ENCODE measurements at places on chromosomes 2 and 18.

- no peak for DNase-seq
Measured at GRCh38 chr2:207676827-207677354, 34.5 kb upstream of the CCNYL1 start.

DNA sequence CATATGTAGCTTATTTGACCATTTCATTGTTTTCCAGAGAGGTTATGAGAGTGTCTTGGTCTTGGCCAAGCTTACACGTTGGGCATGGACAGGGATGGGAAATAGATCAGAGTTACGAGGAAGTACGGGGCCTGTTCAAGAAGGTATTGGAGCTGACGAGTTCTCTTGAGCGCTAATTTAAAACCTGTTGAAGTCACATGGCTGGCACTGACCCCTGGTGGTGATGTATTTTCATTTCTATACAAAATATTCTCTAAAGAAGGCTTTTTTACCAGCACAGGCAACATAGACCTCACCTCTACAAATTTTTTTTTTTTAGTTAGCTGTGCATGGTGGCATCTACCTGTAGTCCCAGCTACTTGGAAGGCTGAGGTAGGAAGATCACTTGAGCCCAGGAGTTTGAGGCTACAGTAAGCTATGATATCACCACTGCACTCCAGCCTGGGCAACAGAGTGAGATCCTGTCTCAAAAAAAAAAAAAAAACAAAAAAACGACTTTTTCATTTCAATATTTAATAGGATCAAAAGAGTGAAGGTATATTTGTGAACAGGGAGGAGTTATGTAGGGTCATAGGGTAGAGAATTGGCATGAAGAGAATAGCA, 19.6 kb downstream of the UGP2 start:
- no peak for DNase-seq

DNA sequence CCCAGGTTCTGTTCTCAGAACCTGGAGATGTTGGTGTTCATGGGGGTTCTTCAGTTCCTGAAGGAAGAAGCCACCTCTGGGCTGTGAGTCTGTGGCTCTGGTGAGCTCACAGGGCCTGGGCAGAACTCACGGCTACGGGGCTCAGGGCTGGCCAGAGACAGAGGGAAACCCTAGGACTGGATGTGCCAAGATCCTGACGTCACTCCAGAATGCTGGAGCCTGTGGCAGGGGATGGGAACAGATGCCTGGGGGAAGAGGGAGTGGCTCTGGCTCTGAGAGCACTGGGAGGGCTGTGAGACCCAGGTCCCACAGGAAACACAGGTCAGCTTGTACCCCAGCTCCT, at the start of gene OTOF:
OTOF (minus strand) TSS at position 214 of the 343 bp plus-strand sequence.
- DNase-seq, result no peak

DNA sequence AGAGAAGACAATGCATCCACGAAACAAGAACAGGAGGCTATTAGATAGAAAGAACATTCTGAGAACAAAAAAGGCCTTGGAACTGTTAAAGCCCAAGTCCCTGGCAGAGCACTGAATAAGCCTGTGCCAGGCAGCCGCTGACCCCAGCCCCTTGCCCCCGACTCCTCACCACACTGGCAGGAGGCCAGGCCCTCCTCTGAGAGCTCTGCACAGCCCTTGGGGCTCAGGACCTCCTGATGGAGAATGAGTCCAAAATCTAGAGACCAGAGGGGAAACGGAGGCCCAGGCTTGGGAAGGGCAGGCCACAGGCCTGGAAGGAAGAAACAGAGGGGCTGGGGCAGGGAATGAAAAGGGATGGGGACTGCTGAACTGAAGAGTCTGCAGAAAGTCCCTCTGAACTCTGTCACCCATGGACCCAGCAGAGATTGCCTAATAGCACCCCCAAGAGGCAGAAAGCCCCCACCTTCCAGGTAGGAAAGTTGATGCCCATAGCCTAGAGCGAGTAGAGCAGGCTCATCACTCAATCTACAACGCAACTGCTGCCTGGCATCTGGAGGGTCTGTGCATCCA, 18.3 kb upstream of the TNS1 start:
- DNase-seq, result no peak

- no peak for DNase-seq
Measured at GRCh38 chr2:2591542-2591940, 260.5 kb upstream of the MYT1L start.

DNA sequence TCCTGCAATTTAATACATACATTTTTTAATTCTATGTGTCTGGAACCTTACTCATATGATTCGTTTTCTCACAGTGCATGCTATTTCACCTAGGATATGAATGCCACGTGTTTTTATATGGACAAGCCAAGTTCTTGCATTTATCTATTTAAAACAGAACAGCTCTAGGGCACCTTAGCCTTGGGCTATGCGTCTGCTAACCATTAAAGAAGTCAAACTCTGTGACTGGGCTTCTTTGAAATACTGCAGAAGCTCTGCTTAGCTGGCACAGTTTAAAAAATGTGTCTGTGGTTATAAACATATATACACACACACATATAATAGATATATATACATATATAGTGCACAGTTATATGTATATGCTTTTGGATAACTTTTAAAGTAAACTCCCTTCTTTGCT, 890.8 kb upstream of the KLHL29 start:
- DNase-seq, result no peak

GRCh38 chr18:11149441-11150270, at the start of gene PIEZO2:
Gene PIEZO2, minus strand, starts transcription at chr18:11149569. Its CDS starts 981 bp downstream, at chr18:11148588.
- DNase-seq, result no peak

DNA sequence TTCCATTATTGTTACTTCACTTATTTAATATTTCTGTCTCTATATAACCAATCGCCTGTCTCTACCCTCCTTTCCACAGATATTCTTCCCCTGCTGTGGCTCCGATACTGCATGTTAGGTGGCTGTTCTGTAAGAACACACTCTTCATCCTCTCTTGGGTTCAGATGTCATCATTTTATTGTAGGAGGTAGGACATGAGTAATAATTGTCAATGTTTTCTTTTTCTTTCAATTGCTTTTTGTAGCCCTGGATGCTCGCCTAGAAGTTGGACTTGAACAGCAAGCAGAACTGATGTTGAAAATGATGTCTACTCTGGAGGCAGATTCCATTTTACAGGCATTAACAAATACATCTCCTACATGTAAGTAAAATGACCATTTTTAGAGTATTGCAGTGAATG, 128.6 kb downstream of the BIRC6 start:
- DNase-seq, result no peak

DNA sequence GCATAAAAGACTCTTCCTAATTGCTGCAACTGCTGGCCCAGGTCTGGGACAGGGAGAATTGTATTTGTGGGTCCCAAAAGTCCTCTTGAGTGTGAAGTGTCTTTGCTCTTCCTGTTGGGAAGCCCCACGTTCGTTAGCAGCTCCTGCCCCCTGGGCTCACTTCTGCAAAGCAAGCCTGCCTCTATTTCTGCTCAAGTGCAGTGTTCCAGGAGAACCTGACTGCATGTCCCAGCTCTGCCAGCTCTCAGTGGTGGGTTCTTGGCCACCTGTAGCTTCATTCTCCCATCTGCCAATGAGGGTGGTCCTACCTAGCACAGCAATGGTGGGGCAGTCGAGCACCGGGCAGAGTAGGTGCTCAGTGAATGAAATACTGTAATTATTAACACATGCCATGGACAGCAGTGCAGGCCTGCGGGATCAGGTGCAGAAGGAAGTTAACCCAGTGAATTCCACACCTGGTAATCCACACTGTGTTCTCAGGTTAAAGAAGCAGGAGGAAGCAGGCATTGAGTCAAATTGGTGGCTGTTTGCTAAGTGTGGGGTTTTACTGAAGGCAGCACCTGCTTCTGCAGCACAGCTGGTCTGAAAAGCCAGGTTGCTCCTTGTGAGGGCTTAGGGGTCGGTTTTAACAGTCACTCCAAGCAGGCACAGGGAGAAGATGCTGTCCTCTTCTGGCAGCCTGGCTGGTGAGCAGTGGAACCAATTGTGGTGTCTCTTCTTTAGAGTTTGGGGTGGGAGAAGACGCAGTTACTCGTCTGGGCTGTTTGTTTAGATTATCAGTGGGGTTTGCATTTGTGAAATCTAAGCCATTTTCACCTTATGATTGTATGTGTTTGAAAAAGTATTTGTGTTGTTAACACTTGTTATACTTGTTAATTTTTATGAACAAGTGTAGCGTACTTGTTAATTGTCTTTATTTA, 54.3 kb downstream of the DGKD start:
- no peak for DNase-seq

- no peak for DNase-seq
Measured at GRCh38 chr2:200259577-200259957, 46.9 kb upstream of the SPATS2L start.

DNA sequence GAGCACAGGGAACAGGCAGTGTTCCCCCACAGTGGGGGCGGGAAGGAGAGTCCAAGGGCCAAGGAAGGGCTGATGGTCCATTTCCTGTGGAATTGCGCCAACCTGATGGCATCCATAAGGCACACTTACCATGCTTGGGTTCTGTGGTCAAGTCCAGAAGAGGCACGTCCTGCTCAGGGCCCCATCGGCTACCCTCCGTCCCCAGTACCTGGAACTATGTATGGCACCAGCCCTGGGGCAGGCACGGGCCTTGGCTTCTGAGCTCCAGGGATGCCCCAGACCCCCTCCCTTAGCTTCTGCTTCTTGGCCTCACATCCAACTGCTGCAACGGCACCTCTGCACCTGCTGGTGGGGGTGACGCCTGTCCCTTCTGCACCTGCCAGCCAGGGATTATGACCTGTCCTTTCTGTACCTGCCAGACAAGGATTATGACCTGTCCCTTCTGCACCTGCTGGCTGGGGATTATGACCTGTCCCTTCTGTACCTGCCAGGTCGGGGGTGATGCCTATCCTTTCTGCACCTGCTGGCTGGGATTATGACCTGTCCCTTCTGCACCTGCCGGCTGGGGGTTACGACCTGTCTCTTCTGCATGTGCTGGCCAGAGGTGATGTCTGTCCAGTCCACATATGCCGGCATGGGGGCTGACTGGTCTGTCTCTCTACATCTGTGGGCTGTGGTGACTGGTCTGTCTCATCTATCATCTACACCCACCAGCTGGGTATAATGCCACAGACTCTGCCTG, 45.4 kb upstream of the SNTG2 start:
- DNase-seq, result no peak

GRCh38 chr2:105235388-105236059, 6.0 kb upstream of the GPR45 start:
- DNase-seq, result peak; percentile 8

- no peak for DNase-seq
Measured at GRCh38 chr2:10792660-10793400, 19.8 kb downstream of the PDIA6 start.

DNA sequence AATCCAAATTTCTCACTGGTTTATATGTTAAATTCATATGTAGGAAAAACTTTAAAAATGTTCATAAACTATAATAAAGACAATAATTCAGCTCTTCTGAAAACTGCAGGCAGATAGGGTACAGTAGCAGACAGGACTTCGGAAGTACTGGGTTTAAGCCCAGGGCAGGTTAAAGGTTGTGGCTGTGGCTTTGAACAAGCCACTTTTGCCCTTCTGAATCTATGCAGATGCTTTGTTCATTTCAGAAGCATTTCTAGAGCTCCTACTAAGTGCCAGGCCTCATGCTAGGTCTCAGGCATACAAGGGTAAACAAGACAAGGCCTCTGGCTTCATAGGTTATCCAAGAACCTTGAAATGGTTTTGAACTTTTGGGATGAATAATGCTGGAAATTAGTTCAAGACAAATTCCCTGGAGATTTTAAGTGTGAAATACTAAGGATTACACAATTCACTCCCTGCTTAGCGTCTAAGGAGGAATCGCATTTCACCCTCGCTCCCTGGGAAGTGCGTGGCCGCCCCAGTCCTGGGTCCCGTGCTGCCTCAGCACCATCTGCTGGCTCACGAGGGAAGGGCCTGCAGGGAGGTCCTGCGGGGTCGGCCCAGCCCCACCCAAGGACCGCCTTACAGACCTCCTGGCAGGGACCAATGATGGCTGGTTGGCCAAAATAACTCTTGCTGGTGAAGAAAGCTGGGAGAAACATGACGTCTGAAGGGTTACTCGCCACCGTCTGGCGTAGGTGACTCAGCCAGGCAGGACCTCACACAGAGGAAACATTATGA, 67.7 kb upstream of the L3MBTL4 start:
- DNase-seq, result no peak

DNA sequence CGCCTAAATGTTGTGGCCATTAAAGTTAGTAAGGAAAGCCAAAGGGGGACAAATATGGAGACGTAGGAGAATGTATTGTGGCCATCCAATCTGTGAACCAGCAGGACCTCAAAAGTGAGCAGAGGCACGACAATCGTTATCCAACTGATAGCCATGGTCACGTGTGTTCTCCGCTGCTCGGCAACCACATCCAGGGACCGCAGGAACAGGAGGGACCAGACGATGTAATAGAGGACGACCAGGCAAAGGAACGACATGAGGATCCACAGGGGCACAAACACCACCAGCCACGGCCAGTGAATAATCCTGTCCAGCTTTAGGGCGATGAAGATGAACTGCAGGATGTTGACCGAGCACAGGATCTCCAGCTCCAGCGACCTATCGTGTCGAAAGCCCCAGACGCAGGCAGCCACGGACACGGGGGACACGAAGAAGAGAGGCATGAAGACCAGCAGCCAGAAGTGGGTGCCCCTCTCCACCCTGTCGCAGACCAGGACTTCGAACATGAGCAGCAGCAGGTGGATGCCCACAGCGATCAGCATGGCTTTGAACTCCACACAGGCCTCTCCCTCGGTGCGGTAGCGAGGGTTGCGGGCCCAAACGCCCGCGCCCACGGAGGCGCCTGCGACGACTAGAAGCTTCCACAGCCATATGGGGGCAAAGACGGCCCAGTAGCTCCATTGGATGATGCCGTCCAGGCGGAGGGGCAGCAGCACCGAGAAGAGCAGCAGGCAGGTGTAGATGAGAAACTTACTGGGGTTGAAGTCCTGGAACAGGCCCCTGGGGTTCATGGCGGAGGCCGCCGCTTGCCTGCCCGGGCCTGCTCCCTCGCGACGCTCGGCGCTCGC, 790 bp downstream of the TMEM185B start:
- no peak for DNase-seq

GRCh38 chr18:75475228-75475627, 47.7 kb upstream of the SMIM21 start:
- DNase-seq, result no peak

GRCh38 chr2:150100336-150100735, 387.1 kb downstream of the RND3 start:
- DNase-seq, result no peak

DNA sequence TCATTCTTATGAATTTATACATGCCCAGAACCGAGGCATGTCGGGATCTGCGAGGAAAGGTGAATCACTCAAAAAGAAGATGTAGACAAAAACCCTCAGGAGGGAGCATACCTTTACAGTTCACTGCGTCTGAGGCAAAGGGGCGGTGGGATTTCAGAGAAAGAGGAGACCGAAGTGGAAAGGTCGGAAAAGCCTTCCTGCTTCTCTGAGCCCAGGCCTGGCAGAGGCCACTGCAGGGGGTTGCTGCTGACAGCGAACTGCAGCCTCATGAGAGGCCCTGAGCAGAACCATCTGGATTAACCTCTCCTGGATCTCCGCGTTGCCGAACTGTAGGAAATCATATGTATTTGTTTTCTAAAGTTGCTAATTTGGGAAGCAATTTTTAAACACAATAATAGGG, 713.1 kb upstream of the SOX11 start:
- DNase-seq, result no peak

DNA sequence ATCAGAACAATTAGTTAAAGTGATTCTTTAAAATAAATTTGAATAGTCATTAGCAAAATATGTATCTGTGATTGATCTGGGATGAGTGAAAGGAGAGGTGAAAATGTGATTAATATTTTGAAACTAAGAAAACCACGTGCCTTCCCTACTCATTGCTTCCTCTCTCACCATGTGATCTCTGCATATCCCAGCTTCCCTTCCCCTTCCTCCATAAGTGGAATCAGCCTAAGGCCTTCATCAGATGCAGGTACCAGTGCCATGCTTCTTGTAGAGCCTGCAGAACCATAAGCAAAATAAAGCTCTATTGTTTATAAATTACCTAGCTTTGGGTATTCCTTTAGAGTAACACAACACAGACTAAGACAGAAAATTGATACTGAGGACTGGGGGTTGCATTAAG, 11.2 kb upstream of the STAT1 start:
- DNase-seq, result no peak
